Astrocyte of the cerebellum (primary cell): ENCODE measurements at places on chromosomes 5 and 9.

GRCh38 chr5:136594416-136594815 is 229.1 kb upstream of the TRPC7 start:
- no peak for DNase-seq

GRCh38 chr5:27458287-27458686 is 419.9 kb upstream of the CDH9 start:
- no peak for DNase-seq

- no peak for DNase-seq
Observed at GRCh38 chr5:2176581-2176980, 293.9 kb upstream of the IRX4 start.

- DNase-seq = no peak
Observed at GRCh38 chr5:131382407-131383395, 118.8 kb downstream of the CDC42SE2 start.

DNA sequence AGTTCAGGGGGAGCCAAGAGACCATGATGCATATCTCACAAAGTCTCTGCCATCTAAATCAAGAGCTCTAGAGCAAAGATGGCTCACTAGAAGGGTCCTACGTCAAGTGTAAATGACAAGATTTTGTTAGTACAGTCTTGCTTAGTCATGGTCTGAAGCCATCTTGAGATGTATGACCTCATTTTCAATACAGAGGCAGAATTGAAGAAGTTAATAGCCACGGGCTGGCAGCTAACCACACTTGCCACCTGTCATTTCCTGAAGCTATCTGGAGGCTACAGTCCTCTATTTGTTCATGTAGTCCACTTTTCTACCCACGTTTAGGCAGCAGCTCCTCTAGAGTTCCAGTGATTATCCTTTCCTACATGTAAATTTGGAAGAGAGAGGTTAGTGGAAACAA is 231.7 kb upstream of the CDH12 start:
- no peak for DNase-seq

- no peak for DNase-seq
Observed at GRCh38 chr5:170121321-170121720, 15.6 kb downstream of the FOXI1 start.

- no peak for DNase-seq
Observed at GRCh38 chr5:54908774-54909525, 76.4 kb downstream of the ESM1 start.

DNA sequence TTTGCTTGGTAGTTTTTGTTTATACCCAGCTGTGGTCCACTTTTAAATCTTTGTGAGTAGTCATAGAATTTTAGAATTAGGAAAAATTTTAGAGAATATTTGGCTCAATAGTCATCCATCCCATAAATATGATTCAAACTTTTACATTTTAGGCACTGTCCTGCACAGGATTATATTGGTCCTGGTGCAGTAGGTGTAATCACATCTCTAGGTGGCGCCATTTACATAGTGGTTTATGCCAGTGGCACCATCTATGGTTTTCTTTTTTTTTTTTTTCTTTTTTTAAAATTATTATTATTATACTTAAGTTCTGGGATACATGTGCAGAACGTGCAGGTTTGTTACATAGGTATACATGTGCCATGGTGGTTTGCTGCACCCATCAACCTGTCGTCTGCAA is 260.7 kb upstream of the KCNN2 start:
- peak; percentile 19 for DNase-seq

- no peak for DNase-seq
Observed at GRCh38 chr5:10699987-10700386, 61.0 kb downstream of the DAP start.

DNA sequence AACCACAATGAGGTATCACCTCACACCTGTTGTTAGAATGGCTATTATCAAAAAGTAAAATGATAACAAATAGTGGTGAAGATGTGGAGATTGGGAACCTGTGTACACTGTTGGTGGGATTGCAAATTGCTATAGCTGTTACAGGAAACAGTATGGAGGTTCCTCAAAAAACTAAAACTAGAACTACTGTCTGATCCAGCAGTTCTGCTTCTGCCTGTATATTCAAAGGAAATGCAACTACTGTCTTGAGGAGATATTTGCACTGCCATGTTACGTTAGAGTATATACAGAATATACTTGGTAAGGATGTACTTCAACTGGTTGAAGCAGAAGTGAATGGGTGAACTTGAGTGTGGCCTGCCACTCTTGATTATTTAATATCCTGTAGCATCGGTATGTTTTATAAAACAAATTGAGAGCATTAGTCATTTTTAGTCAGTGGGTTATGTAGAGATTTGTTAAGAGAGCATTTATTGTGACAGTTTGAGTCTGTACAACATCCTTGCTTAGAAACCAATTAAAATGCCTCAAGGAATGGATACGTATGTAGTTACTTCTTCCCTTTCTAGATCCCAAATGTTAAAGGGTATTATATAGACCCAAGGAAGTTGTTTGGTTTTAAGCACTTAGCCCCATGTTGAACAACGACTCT is 37.5 kb downstream of the ZCCHC7 start:
- no peak for DNase-seq

- DNase-seq = no peak
Observed at GRCh38 chr9:103837940-103838339, 256.2 kb upstream of the SMC2 start.

- DNase-seq = no peak
Observed at GRCh38 chr9:86962692-86963091, 15.4 kb upstream of the GAS1 start.

- no peak for DNase-seq
Observed at GRCh38 chr5:138824516-138824915, 50.6 kb downstream of the LRRTM2 start.

DNA sequence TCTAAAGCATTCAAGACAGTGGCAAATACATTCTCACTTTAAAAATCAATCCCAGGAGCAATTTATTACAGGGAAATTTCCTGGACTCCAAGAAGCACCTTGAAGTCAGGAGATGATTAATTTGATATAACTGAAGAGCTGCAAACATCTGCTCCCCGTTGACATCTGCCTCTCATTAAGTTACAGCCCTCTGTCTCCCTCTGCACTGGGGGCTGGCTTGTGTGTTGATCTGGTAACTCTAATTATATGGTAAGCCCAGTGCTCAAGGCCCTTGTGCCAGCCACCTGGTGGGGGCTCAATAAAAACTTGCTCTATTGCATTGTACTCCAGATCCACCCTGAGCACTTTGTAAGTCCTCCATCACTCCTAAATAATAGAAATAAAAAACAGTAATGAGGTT is 131.1 kb upstream of the ZNF462 start:
- DNase-seq = no peak
